ENCODE measurements at places on chromosomes 12 and 14.

- no peak for DNase-seq
Measured at GRCh38 chr12:100593490-100593889, 20.0 kb downstream of the GAS2L3 start.

DNA sequence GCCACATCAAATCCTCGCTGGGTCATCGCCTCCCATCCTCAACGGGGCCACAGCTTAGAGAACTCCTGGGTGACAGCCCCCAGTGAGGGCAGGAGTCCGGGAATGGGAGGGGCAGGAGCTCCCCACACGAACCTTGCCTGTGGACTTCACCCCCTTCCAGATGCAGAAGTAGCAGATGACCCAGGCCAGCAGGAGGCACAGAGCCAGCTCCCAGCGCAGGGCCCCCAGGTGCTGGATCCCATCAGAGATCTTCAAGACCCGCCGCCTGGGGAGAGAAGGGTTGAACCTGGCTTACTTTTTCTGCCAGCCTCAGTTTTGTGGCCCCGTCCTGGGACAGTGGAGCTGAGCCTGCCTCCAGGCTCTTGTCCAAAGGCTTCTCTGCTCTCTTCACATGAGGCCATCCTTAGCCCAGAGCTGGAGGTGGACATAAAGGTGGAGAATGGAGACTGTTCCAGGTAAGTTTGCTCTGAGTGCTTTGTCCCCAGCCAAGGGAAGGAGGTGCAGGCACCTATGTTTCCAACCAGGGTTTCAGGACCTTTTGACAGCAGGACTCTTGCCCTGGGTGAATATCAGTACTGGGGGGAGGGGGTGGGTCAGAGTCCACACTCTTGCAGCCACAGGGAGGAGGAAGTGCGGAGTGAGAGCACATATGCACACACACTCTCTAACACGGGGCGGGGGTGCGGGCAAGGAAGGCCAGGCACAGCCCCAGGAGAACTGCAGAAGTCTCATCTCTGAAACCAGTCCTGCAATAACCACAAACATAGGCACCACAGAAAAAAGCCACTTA is 23.3 kb upstream of the SLC6A12 start:
- DNase-seq = no peak

DNA sequence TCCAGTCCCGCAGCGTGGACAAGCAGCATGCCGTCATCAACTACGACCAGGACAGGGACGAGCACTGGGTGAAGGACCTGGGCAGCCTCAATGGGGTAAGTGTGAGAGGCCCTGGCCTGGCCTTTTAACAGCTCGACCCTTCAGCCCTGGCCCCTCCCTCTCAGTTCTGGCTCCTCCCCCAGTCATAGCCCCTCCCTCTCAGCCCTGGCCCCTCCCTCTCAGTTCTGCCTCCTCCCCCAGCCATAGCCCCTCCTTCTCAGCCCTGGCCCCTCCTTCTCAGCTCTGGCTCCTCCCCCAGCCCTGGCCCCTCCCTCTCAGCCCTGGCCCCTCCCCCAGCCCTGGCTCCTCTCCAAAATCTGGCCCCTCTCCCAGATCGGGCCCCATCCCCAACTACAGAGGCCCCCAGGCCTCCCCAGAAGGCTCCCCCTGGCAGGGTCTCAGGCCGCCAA is 11.2 kb downstream of the CEP170B start:
- no peak for DNase-seq

- no peak for DNase-seq
Measured at GRCh38 chr14:67432050-67432564, 20.1 kb upstream of the PLEK2 start.

GRCh38 chr12:20588042-20588441 is 107.1 kb upstream of the SLCO1C1 start:
- DNase-seq = no peak

DNA sequence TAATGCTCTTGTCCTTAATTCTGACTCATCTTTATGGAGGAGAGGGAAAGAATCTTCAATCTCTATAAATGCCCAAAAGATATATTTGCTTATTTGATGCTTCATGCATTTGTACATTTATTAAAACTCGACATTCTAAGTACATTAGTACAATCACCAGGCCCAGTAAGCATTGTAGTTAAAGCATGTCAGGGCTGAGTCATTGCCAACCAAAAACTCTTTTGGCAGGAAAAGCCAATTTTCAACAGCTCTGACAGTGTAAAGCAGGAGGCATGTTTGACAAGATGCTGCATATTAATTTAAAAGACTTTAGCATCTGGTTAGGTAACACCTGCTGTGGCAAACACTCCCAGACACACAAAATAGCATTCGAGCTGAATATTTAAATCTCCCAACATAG is 290.9 kb downstream of the PPFIA2 start:
- DNase-seq = no peak

- no peak for DNase-seq
Measured at GRCh38 chr12:56838621-56839488, 75.7 kb downstream of the HSD17B6 start.

GRCh38 chr14:68497011-68497410 is 295.9 kb downstream of the ZFP36L1 start:
- DNase-seq = no peak

- DNase-seq = no peak
Measured at GRCh38 chr12:5898874-5899273, 46.2 kb downstream of the ANO2 start.

DNA sequence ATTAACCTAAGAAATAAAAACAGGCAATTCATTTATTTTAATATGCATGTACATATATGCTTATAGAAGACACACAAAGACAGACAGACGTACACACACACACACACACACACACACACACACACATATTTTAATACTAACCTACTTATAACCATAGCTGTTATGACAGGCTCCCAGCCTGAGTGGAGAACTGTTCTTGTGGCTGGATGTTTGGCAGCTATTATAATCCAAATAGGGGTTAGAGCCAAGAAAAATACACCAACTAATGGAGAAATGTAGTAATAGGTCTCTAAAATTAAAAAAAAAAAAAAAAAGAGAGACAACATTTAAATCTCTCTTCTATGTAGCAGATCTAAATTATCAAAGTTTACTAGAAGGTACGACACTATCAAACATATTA is 91.8 kb downstream of the SLC41A2 start:
- no peak for DNase-seq

DNA sequence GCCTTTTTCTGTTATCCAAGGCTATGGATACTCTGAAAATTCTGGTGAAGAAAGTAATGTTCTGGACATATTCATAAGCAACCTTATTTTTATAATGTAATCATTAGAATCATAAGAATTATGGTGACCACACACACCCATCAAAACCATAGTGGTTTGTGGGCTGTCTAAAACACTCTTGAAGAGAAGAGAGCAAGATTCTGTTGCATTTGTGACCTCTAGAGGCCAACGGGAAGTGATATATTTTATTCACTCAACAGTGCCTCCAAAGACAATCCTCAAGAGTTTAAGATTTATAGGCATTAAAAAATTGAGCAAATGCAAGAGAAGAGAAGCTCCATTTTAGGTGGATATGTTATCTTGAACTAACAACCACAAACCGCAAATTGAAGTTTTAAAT is 68.5 kb upstream of the LGR5 start:
- no peak for DNase-seq

DNA sequence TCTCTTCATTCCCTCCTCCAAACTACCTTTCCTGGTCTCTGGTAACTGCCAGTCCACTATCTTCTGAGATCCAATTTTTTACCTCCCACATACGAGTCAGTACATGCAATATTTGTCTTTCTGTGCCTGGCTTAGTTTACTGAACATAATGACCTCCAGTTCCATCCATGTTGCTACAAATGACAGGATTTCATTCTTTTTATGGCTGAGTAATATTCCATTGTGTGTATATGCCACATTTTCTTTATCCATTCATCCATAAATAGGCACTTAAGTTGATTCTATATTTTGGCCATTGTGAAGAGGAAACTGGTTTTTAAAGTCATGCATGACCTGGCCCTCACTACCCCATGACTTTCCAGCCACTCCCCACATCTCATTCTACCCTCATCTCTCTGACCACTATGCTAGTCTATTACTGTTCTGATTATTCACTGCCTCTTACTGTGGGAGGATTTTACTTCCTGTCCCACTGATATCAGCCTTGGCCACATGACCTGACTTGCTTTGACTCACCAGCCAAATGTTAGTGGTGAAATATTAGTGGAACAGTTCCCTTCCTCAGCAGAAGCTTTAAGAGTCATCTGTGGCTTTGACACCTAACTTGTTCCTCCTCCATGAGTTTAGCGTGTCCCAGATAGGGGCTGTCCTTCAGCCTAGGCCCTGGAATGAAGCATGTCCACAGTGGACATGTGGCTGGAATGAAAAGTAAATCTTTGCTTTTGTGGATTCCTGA is 52.2 kb downstream of the GOLGA5 start:
- no peak for DNase-seq

- no peak for DNase-seq
Measured at GRCh38 chr12:128942960-128943477, 89.7 kb downstream of the GLT1D1 start.

DNA sequence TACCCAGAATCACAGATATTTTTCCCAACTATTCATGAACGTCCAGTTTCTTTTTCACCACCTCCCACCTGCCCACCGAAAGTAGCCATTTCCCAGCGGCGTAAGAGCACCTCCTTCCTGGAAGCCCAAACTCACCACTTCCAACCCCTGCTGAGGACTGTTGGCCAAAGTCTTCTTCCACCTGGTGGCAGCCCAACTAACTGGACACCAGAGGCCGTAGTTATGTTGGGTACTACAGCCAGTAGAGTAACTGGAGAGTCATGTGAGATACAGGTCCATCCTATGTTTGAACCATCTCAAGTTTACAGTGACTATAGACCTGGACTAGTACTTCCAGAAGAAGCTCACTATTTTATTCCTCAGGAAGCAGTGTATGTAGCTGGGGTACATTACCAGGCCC is 81.6 kb downstream of the RAD52 start:
- DNase-seq = no peak

GRCh38 chr12:123106640-123107359 is 44.1 kb downstream of the PITPNM2 start:
- DNase-seq = peak; percentile 52

- peak; percentile 70 for DNase-seq
Measured at GRCh38 chr14:49586673-49587460, 687 bp upstream of the RPS29 start.

- no peak for DNase-seq
Measured at GRCh38 chr12:116502141-116502725, 56.9 kb upstream of the MAP1LC3B2 start.

- no peak for DNase-seq
Measured at GRCh38 chr12:108995370-108995992, 25.4 kb downstream of the SVOP start.

DNA sequence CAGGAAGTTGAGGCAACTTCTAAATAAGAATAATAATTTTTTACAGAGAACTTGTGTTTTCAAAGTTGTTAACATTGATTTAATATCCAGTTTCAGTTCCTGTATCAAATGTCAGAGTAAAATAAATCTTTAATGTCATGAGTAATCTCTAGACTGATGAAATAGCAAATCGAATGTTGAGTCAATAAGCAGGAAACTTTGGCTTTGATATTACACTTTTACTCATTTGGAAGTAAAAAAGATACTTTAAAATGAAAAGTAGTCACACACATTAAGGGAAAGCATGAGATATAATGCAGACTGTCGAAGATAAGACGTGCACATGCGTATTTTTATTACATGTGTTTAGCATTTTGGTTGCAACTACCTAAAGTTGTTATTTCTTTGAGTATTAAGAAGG is 78.2 kb upstream of the PTGDR start:
- DNase-seq = no peak

GRCh38 chr14:24870949-24871701 is 178.8 kb downstream of the STXBP6 start:
- DNase-seq = no peak

GRCh38 chr14:103995876-103996275 is 53.5 kb upstream of the RD3L start:
- DNase-seq = no peak

GRCh38 chr12:108304633-108305032 is 34.5 kb downstream of the CMKLR1 start:
- DNase-seq = no peak

GRCh38 chr14:48331421-48331820 is 656.0 kb upstream of the MDGA2 start:
- no peak for DNase-seq

DNA sequence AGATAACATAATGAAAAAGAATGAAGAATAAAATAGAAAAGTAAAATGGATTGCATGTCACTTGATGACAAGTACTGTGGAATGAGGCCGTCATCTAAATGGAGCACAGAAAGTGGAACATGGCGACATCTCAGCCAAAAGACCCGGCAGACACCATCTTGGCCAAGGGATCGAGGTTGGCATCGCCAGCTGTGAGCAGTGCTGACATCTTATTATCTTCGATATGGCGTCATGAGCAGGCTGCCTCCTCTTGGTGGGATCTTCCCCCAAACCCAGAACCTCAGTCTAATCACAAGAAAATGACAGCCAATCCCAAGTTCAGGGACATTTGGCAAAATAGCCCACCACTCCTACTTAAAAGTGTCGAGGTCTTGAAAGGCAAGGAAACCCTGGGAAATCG is 15.1 kb downstream of the SERPINA5 start:
- DNase-seq = no peak

DNA sequence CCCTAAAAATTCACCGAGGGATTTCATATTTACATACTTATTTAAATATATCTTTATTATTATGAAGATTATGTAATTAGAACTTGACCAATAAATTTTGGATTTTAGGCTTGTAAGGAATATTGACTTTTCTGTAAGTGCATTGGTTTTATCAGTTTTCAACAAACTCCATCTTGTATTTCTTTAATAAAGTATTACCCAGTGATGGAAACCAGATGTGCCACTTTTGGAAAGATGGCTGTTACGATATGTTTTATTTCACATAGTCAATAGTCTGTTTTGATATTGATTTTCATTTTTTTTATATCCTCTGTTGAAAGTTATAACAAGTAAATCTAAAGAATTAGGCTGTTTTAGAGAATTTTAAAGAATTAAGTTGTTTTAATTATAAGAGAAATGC is 1.8 kb downstream of the MON2 start:
- no peak for DNase-seq

GRCh38 chr12:63916561-63917476 is 72.3 kb downstream of the SRGAP1 start:
- DNase-seq = no peak

DNA sequence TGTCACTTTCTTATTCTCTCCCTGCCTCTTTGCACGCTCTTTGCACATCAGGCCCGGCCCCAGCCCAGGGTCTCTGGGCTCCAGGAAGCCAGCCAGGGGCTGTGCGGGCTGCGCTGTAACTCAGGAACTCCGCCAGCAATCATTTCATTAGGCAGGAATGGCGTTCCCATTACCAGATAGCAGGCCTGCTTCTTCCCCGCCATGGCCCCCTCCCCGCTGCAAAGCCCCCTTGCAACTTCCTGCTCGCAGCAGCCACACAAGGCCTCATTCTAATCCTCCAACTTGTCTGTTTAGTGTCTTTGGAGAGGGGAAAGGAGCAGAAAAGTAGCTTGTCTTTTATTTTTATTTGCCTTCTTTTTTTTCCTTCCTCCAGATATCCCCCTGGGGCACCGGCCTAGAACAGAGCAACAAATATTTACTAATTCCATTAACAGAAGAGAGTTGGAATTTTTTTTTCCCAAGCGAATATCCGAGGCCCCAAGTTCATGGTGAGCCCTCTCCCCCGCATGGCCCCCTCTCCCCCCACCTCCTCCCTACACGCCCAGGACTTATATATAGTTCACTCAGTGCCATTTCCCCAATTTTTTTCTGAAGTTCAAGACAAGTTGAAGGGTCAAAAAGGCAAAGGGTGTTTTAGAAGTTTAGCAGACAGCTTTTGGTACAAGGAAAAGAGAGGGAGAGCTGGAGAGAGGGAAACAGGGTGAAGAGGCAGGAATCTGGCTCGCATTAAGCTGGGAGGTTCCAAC is 329.4 kb upstream of the TBX3 start:
- DNase-seq = no peak

GRCh38 chr14:95156161-95157047 is 925 bp downstream of the DICER1 start:
- no peak for DNase-seq

All from KG1 (cell line).